CD8-positive, alpha-beta memory T cell (primary cell): ENCODE measurements at places on chromosomes 3 and 15. TPM values are rescaled to one million over a fixed set of nuclear protein-coding genes. Genes with fewer than 3 reads are reported as not detected.

DNA sequence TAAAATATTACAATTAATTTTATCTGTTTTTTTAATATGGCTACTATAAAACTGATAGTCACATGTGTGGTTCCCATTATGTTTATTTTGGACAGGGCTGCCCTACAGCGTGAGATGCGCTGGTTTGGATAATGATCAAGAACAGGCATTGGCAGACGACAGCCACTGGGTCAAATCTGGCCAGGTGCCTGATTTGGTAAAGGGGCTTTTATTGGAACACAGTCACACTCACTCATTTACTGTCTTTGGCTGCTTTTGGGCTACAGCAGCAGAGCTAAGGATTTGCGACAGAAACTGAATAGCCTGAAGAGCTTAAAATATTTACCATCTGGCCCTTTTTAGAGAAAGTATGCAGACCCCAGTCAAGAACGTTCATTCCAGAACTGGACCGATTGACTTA lies 724.2 kb upstream of the CFAP20DC start:
- DNase-seq = no peak

DNA sequence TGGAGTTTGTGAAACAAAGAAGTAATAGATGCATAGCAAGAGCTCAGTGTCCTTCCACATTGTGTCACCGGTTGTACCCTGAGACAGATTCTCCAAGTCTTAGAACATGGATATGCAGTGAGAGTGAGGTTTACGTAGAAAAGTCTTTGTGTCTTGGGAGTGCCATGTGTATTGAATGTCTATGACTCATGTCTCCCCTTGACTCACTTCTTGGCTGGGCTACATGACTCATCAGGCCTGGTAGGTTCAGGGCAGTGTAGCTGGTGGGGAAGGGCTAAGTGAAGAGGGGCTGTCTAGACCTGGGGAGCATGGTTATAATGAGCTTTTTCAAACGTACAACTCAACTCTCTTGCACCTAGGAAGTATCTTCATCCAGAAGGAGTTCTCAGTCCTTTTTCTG lies 167.4 kb downstream of the GAP43 start:
- DNase-seq = no peak

DNA sequence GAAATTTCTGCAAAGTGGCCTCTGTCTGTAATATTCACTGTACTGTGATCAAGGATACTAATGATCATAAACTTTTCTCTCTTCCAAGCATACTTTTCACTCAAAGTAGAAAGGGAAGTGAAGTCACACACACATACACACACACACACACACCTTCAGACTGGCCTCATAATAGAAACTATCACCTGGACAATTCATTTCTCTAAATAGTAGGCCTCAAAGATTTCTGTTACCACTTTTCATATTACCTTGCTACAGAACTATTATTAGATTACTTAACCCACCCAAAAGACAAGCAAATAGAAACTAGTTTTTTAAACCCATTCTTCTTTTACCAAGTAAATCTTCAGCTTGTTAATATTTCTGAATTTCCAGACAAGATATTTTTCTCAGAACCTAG lies 12.2 kb downstream of the CPB1 start:
- no peak for DNase-seq

- no peak for DNase-seq
These were observed 242.9 kb downstream of the FHIT start for GRCh38 chr3:61008153-61008997.

The RLBP1 gene
- total RNA-seq = not detected

DNA sequence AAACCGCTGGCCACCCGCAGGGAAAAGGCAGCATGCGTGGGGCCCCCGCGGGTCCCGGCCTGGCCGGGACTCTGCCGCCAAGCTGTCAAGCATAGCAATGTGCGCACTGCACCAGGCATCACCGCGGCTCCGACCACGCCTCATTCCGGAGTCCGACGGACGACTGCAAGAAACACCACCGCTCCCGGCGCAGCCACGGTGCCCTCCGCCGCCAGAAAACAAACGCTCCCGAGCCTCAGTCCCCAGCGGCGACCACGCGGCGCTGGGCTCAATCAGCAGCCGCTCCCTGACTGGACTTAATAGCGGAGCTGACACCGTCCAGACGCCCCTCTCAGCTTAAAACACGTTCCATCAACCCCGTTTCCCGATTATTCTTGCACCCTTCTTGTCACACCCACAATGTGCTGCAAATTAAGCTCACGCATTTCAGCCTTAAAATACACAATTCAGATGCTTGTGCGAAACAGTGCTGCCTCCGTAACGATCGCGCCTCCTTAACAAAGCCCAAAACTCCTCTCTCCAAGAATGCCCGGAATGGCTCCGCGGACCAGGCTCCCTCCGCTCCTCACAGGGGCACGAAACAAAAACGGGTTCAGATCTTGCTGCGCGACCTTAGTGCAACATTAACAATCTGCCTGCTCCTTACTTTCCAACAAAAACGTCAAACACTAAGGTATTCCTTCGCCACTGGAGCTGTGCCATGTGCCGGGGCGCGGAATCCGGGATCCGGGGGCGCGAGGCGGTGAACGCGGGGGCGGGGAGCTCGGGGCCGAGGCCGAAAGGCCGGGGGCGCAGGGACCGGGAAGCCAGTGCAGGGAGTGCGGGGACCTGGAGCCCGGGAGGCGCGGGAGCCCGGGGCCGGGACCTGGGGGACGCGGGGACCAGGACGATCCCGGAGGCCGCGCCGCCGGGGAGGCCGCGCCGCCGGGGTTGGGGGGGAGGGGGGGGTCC lies 655 bp downstream of the CYFIP1 start:
- no peak for DNase-seq

- no peak for DNase-seq
These were observed 18.1 kb upstream of the OR5AC2 start for GRCh38 chr3:98068824-98069223.
